ENCODE measurements at places on chromosomes 2 and 18.

DNA sequence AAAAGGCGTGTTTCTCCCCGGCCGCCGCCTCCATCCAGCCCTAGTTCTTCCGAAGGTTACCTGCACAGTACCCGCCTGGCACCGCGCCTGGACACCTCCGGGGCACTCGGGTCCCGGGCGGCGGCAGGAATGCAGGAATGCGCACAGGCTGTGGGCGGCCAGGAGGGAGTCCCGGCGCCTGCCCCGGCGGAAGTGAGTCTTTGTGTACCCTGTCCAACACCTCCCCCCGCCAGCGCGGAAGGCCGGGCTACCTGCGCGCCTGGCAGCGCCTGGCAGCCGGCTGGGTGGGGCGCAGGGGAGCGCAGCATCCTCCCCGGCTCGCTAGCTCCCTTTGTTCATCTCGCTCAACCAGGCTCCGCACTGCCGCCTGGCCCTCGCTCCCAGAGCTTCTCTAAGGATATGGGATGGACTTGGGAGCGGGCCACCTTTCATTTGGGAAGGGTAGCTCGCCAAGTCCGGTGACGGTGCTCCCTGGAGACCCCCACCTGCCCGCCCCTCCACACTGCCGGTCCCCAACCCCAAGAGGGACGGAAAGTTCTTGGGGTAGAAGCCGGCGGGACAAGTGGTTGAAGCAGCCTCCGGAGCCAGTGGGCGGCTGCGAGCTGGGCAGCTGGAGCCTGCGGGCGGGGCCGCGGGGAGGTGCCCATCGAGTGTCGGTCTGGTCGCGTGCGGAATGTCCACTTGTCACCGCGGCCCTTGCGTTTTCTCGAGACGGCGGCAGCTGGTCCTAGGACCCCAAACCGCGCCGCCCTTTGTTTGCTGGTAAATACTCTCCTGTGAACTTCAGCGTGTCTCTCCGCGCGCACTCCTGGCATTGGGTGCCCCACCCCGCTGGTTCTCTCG, 1.2 kb upstream of the ST6GAL2 start:
- peak; percentile 30 for DNase-seq

DNA sequence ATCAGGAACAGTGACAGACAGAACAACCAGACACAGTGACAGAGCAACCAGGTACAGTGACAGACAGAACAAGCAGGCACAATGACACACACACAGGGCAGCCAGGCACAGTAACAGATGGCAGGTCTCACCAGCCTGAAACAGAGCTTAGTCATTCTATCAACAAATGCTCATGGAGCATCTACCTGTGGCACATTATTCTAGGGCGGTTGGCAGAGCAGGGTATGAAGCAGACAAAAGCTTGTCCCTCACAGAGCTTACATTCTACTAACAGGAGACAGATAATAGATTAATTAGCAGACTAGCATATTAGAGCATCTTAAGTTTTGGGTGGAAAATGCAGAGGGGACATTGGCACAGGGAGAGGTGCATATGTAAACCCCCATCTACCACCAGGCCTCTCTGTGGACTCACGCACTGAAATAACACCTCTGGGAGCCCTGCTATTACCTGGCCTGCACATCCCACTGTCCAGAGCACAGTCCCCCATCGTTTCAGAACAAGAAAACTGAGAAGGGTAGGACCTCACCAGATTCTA, 64.1 kb upstream of the RAB6C start:
- no peak for DNase-seq

GRCh38 chr2:140734992-140735391, 1395.8 kb downstream of the LRP1B start:
- no peak for DNase-seq

GRCh38 chr18:5600378-5601071, 56.7 kb upstream of the EPB41L3 start:
- DNase-seq = no peak

DNA sequence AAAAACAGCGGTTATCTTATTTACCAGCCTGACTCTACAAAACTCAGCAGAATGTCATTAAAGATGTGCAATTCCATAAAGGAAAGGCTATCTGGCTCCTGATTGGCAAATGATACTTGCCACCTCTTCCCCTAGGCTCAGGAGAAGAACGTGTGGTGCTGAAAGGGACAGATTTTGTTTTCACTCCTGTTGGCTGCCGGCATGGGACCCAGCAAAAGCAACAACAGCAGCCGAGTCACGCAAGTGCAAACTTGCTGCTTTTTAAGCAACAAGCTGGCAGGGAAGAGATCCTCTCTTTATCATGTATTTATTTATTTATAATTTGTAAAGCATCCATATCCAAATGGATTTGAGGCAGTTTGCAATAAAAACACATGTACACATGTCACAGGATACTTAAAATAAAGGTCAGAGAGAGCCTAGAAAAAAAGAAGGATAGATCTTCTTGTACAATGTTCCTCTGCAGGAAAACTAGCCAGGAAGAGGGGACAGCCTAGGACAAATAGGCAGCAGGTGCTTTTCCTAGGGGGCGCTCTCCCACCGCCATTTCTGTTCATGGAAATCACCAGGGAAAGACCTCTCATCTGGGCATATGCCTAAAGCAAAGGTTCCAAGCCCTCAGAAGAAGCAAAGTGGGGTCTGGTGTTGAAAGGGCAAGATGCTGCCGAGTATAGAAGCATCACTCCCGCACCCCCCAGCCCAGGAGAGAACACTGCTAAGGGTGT, 799.3 kb downstream of the BCL11A start:
- no peak for DNase-seq

GRCh38 chr2:50018292-50018691, 864.0 kb upstream of the FSHR start:
- no peak for DNase-seq

DNA sequence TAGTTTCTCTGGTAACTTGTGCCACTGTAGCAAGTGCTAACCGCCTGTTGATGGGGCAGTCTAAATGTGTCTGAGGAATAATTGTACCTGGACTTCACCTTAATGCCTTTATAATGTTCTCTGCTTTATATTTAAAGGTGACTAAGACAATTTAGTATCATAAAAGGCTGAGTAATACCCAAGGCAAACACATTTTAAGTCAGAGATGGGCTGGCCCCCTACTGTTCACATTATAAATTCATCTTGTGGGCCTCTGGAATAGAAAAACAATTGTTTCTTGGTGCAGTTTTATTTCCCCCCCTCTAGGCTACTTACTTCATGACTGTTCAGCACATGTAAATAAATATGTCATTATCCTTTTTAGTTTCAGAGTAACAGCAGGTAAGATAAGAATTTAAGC, 559.3 kb upstream of the PIK3C3 start:
- DNase-seq = no peak

DNA sequence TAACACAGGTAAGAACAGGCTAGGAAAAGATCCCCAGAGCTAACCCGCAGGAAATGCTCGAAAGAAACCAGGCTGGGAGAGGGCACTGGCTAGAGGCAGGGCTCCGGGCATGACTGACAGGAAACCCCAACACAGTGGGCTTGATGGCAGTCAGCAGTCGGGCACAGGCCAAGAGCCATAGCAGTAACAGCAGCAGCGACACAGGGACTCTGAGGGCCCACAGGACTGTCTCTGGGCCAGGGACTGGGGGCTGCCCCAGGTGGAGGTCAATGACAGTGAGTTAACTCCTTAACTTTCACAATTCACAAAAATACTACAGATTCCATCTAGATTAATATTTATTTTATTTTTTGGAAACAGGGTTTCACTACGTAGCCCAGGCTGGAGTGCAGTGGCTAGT, 37.3 kb upstream of the ASPRV1 start:
- no peak for DNase-seq

- DNase-seq = no peak
Measured at GRCh38 chr2:40230707-40231432, 221.0 kb downstream of the SLC8A1 start.

GRCh38 chr2:104052356-104052755, 801.6 kb upstream of the POU3F3 start:
- no peak for DNase-seq

GRCh38 chr2:23603581-23603980, 218.6 kb downstream of the KLHL29 start:
- no peak for DNase-seq

DNA sequence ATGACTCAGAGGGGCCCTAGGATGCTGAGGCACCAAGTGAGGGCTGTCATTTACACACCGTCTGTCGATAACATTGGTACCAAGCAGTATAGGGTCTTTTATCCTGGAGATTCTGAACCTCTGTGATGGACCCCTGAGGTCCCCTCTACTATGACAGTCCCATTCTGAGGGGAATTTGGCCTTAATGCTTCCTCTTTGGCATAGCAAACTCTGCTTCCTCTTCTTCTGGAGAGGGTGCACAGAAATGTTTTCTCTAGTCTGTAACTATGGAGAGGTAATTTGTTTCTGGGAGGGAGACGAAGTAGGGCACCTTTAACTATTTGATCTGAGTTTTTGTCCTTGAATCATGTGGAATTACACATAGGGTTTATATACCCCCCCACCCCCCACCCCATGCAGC, 44.8 kb downstream of the INPP4A start:
- DNase-seq = no peak

GRCh38 chr2:68594674-68595492, 48.5 kb upstream of the PROKR1 start:
- DNase-seq = peak; percentile 21

- no peak for DNase-seq
Measured at GRCh38 chr2:176642074-176642473, 372.8 kb downstream of the MTX2 start.

DNA sequence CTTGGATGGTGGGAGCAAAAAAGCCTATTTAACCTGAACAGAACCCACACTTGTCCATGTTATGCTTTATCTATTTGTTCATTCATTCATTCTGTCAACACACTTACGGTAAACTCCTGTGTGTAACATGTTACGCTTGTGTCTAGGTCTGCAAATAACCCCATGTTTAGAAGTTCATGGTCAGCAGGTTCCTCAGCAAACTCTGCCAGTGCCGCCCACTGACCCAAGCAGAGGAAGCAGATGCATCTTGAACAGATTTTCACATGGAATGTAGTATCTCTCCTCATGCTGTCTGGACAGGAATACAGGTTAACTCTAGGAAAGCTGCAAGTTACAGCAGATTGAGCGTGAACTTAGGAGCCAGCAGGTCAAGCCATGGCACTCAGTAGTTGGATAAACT, 213.7 kb upstream of the COPS8 start:
- no peak for DNase-seq

DNA sequence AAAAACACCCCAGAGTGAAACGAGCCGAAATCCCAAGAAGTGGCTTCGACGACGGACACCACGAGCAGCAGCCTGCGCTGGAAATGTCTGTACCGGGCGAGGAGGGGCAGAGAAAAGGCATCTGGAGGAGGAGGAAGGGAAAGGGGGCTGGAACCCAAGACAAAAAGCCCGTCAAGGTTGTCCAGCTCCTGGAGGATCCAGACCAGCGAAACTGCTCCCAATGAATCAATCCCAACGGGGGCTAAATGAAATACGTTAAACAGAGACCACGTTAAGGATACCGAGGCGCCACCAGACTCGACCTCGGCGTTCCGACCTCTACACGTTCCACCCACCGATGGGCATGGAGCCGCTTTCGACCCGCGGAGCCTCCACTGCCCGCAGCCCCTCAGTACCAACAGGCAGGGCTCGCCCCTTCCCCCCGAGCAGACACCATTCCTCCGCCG, 400 bp downstream of the CCDC88A start:
- DNase-seq = no peak

DNA sequence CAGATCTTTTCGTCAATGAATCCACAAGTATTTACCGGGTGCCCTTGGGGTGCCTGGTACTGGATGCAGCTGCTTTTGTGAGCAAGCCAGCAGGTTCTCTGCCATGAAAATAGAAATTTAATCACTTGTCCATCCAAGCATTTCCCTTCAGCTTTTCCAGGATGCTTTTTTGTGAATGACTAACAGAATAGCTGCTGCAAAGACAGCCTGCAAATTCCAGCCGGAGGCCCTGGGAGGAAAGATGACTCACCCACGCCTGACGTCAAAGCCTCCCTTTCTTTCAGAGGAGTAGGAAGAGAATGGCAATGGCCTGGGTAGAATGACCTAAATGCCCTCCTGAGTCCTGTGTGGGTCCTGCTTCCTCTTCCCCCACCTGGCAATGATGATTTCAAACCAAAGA, 111.9 kb downstream of the AP1S3 start:
- peak; percentile 68 for DNase-seq

DNA sequence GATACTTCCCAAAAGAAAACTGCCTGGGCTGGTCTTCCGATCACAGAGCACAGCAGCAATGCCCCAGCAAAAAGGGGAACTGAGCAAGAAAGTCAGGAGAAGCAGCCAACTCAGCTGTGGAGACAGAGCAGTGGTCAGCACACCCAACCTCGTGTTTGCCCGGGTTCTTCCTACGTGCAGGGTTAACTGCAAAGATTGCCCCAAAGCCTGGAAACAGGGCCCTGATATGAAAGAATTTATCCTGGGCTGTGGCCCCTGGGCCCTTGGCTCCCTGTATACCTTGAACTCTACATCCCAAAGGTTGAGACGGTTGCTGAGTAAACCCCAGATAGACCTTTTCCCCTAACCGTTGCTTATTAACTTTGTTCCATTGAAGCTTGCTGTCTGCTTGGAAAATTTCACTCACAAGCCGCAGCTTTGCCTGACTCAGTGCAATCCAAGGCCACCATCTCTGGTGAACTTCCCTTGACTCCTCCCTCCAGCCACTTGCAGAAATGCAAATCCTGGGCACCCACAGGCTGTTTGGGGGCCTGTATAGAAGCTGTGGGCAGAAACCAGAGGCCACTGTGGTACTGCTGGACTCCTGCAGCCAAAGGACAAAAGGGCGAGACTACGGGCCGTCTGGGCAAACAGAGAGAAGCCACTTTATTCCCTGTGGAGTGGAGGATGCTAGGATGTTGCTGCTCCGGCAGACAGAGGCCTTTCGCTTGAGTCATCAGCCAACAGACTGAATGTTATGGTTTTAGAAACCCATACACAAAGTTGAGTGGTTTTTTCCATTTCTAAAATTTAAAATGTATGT, 18.2 kb downstream of the NRP2 start:
- no peak for DNase-seq

DNA sequence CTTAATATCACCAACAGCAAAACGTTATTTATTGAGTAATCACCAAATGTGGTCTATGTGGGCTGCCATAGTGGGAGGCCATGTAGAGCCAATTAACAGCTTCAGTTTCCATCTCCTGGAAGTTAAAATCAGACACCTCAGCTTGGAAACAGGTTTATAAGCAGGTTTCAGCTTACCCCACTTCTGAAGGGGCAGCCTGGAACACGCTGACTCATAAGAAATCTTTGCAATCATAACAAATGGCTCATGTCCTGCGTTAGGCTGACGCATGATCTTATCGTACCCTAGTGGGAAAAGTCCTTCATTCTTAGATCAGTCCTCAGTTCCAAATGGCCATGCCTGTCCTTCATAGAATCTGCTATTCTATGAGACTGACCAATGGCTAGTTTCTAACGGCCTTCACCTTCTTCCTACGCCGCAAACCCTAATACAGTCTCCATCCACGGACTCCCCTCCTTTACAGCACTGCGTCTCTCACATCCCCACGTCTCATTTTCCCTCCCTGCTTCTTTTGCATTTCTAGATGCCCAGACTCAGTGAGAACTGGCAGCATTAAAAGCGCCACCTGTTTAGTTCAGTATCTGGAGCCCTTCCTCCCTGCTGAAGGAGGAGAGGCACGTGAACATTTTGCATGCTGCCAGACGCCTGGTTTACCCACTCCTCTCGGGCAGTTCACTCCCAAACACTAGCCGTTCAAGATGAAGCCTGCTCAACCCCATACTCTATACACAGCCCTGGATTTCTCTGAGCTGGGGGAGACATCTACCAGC, 24.2 kb upstream of the BZW1 start:
- DNase-seq = no peak

All from left ventricle myocardium inferior (tissue), 1 donor.